NCI-H226 (cell line): ENCODE measurements at places on chromosomes 12 and 14.

DNA sequence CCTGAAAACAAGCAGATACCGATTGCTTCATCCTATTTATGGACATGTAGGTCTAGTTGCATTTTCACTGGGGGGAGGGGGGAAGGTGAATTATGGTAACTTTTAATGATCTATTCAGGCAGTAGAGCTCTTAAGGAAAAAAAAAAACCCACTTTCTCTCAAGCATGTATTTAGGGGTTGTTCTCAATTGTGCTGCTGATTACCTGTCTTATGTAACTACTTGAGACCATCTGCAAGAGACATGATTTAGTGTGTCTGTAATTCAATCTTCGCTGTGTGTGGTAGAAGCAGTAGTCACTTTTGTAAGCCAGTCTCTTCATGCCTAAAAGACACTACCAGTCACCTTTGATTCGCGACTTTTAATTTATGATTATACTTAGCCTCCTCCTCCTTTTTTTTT lies 8.9 kb downstream of the CALM1 start:
- DNase-seq, result no peak

DNA sequence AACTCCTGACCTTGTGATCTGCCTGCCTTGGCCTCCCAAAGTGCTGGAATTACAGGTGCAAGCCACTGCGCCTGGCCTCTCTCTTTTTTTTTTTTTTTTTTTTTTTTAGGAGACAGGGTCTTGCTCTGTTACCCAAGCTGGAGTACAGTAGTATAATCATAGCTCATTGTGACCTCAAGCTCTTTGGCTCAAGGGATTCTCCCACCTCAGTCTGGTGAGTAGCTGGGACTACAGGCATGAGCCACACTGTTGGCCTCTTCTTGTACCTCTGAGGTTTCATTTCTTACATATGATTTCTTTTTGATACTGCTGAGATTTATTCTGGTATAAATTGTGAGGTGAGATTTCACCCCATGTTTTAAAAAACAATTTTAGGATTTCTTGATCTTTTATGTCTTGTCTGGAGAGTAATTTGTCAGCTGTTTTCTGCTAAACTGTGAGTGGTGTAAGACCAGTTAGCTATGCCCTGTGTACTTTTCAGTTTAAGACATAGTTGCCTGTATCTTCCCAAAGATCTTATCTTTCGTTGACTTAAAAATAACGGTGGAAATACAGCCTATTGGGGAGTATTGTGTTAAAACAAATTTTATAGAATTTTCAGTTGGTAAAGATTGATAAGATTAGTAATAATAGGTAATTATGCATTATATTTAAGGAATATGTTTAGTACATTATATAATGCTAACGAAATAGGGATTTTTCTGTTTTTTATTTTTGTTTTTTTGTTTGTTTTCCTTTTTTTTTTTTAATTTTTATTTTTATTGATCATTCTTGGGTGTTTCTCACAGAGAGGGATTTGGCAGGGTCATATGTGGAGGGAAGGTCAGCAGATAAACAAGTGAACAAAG lies 31.7 kb downstream of the WDR20 start:
- no peak for DNase-seq

- peak; percentile 86 for DNase-seq
These were observed 202.6 kb downstream of the CRADD start for GRCh38 chr12:93879476-93880421.

- no peak for DNase-seq
These were observed 27.8 kb downstream of the GPHB5 start for GRCh38 chr14:63290741-63291430.

- peak; percentile 99 for DNase-seq
These were observed 13.1 kb upstream of the ITGA5 start for GRCh38 chr12:54431911-54432814.

DNA sequence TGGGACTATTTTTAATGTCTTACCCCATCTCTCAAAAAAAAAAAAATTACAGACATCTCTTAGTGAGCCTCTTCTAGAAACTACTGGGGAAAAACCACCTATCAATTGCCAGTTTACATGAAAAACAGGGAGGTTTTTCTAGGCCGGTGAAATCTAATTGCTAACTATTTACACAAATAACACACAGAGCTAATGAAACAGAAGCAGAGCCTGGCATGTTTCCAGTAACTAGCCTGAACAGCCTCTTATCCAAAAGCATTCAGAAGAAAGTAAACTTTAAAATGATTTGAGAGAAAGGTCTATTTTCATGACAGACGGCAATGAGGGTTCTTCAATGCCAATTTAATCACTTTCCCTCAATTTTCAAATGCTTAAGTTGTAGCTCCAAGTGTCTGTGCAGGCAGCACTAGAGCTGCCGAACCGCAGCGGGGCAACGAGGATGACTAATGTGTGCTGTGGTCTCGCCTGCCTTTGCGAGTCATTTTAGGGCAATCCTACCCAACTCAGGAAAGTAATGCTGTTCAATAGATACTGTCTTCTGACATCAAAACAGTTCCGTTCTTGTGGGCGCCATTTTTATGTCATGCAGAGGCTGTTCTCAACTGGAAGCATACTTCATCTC lies 84.6 kb downstream of the SETD3 start:
- no peak for DNase-seq

- no peak for DNase-seq
These were observed 701.2 kb upstream of the FBXO33 start for GRCh38 chr14:40133463-40133862.

GRCh38 chr12:124408822-124409517 lies 114.1 kb downstream of the RFLNA start:
- DNase-seq, result no peak

GRCh38 chr14:65738339-65738738 lies 325.8 kb downstream of the FUT8 start:
- no peak for DNase-seq

- no peak for DNase-seq
These were observed 86.3 kb upstream of the GRIP1 start for GRCh38 chr12:66765204-66765603.

GRCh38 chr12:58860788-58861240 lies 59.5 kb downstream of the LRIG3 start:
- no peak for DNase-seq

DNA sequence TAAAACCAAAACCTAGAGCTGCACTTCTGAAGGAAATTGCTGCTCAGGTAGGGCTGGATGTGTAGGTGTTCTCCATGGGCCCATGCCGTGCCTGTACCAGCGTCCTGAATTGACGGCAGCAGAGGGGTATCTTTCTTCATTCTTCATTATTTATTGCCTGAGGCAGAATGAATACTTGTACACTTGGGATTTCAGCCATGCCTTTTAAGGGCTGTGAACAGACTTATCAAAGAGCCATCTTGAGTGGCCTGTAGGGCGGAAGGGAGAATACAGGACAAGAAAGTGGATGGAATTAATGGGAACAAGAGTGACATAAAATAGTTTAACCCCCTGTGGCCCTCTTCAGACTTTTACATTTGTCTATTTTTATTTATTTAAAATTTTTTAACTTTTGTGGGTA lies 61.4 kb downstream of the RASSF3 start:
- no peak for DNase-seq

DNA sequence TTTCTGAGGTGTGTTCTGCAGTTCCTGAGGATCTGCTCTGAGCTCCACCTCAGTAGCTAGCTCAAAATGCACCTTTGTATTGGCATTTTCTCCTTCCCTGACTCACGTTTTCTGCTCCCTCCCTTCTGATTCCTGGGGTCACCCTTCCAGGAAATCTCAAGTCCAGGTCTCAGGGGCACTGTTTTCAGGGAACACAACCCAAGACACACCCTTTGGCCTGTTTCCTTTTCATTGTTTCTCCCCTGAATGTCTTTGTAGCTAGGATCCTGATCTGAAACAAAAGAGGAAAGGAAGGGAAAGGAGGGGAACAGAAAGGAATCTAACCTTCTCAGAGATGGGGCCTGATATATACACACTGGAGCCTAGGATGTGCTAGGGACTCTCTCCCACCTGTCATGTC lies 7.3 kb upstream of the RIPK3 start:
- DNase-seq, result no peak

DNA sequence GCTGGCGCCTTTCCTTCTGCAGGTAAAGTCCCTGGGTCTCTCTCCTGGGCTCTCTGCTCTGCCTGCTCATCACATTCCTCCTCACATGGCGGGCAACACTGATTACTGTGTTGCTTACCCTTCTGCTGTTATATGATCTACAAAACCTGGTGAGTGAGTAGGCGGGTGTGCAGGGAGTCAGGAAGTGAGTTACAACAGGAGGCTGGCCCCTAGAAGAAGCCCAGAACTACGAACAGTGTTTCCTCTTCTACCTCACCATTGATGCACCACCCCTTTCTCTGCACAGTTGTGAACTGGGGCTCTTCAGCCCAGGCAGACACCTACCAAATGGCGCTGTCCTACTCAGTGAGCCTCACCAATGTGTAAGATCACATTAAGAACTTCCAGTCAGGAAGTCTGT lies 4.9 kb upstream of the KLHL33 start:
- DNase-seq, result no peak

- peak; percentile 95 for DNase-seq
These were observed 26.4 kb upstream of the GPR132 start for GRCh38 chr14:105091517-105092170.

- no peak for DNase-seq
These were observed 3.6 kb downstream of the ZFHX2 start for GRCh38 chr14:23547924-23548323.

DNA sequence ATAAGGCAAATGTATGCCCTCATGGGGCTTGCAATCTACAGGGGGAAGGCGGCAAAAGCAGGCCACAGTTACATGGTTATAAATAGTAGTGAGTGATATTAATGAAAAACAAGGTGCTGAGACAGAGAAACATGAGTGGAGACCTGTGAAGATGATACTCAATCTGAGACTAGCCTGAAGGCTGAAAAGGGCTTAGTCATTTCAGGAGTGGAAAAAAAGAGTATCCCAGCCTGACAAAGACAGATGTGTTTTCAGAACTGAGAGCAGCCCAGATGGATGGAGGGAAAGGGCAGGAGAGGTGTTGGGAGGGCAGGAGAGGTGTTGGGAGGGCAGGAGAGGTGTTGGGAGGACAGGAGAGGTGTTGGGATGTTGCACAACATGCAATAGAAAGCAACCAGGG lies 181.9 kb downstream of the C12orf42 start:
- DNase-seq, result no peak
